Right renal pelvis (tissue), 4 donors: ENCODE measurements at places on chromosomes 12 and 14. TPM values are rescaled to one million over a fixed set of nuclear protein-coding genes. Genes with fewer than 3 reads are reported as not detected.

DNA sequence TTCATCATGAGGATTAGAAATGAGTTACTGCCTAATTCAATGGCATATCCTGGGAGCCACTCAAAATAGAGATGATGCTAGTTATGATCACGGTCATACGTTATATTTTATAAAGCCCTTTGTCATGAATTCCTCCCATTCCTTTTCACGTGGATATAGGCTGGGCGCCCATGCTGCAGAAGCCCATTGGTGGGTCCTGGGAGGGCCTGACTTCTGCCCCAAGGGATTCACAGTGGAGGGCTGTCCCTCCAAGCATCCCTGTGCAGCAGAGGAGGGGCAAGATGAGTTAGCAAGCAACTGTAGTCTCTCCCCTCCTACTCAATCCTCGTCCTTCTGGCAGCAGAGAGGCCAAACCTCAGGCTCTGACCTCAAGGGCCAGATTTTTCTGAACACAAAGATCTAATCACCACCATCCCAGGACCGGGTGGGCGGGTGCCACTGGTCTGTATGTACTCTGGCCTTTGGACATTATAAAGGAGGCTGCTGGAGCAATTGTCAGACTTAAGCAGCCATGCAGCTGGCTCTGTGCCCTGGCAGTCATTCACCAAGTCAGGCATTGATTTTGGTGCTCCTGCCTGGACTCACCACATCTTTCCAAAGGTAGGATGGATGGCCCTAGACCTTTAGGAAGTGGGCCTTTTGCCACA is 8.6 kb downstream of the GLTP start:
- no peak for DNase-seq

DNA sequence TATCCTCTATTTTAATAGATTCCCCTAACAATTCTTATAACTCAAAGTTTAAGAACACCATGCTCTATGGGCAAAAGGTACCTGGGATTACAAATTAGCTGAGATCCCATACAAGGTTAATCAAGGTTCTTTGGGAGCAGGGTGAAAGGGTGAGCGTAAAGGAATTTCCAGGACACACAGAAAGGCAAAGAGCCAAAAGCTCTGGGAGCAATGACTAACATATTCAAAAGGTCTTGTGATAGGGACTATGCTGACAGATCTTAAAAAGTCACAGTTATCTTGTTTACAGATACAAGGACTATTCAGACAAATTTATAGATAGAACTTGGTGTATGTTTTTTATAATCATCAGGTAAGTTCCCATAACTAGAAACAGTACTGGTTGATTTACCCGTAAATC is 19.5 kb upstream of the PPFIBP1 start:
- no peak for DNase-seq

GRCh38 chr14:23352506-23353432 is at the start of gene SLC22A17:
SLC22A17 (minus strand) TSS chr14:23352887.
- peak; percentile 84 for DNase-seq

DNA sequence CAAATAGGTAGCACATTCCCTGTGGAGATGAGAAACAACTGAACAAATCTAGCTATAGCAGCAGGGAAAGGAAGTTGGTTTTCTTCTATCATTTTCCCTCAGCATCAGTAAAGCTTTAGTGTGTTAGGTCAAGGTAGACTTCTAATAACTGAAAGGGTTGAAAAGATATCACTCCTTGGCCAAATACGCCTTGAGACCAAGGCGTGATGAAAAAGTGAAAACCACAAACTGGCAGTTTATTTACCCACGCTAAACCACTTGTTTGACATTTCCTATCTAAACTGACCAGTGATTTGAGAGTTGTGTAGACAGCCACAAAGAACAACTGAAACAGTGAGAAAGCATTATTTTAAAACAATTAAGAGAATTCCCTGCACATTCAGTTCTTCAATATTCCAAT is 99.6 kb upstream of the SOX5 start:
- no peak for DNase-seq

The GPR132 gene
- polyA plus RNA-seq = 0.39 TPM

The APOF gene
- polyA plus RNA-seq = 0.11 TPM
